ENCODE measurements at places on chromosomes 5 and 9. TPM values are rescaled to one million over a fixed set of nuclear protein-coding genes. Genes with fewer than 3 reads are reported as not detected.

ERMP1 gene
- total RNA-seq: 13.2 TPM

IL13 gene
- total RNA-seq: not detected

SPATA31A3 gene
- total RNA-seq: not detected

DNA sequence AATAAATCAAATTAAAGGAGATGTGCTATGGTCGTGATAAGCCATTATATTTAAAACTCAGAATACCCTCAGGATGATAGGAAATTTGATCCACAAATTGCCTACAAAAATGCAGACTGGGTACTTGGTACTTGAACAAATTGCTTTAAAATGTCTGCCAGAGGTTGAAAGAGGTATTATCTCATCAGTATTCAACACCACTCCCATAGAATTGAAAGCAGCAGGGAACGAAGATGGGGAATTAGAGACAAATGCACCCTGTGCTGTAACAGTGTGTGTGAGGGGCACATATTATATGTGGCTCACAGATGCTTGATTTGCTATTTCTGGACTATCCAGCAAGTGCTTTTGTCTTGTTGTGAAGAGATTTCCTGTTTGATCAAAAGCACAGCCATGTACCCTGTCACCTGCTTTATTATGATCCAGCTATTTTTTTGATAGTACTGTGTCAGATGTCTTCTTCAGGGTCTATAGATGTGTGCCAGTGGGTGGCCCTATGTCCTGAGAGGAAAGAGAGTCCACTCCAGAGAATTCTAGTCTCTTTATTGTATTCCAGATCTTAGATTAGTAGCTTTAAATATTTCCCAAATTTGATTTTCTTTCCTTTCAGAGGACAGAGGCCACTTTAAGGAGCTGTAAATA is 120.1 kb downstream of the XRCC4 start:
- no peak for DNase-seq

DNA sequence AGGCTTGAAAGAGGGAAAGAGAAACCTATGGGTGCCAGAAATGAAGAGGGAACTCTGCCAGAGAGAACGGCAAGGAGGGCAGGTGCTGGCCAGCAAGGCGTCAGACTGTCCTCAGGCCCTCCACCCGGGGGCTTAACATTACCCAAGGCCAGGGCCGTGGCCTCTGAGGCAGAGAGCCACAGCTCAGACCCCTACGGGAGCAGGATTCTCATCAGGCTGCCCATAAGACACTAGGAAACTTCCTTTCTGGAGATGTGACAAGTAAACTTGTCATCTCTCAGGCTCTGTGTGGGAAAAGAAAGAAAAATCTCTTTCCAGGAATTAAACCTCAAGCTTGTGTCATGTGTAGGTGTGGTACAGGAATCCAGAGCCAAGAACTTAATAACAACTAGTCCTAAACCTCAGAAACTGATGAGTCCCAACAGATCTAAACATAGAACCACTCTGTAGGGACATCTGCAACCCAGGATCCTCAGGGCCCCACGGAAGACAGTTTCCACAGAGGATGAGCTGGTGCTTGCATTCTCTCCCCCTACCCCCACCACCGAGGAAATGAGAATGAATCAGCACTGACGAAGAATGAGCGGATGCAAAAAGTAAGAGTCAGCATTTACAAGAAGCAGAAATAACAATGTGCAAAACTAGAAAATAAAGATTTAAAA is 74.3 kb downstream of the DCP2 start:
- no peak for DNase-seq

DNA sequence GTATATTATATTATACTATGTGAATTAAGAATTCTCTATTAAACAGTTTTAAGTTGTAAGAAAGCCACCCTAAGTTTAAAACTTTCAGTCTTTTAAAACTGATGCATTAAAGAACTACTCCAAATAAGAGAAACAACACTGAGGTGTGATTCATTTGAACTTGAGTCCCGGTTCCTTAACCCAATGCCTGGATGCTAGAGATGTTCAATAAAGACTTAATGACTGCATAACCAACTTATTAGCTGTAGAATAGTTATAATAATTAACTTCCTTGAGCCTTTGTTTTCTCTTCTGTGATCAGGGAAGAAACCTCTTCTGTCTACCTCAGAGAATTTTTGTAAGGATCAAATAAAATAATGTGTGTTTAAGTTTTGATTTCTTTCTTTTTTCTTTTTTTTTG is 45.3 kb upstream of the DENND4C start:
- no peak for DNase-seq

GRCh38 chr9:135551031-135551430 is 5.1 kb downstream of the OBP2A start:
- no peak for DNase-seq

All from epithelial cell of proximal tubule (primary cell).